ENCODE measurements at places on chromosomes 6 and 20.
A peak's percentile ranks its signal among the peaks of the same experiment; 100 is the strongest.

DNA sequence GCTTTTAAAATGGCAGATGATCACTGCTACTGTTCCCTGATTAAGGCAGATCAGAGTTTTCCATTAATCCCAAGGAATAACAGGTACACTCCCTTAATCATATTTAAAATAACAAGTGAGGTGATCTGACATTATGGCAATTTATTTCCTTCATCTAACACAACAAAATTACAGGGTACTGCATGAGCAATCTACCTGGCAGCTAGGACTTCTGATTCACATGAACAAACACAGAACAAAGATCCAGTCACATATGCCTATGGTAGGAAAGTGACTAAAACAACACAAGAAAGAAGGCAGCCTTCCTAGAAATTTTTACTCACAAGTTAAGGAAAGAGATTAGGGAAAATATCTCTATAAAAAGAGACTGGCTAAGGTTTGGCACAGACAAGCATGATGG is 33.2 kb downstream of the MAP7 start:
- no peak for DNase-seq

GRCh38 chr6:109121411-109121810 is 26.1 kb downstream of the CEP57L1 start:
- DNase-seq, result no peak

GRCh38 chr6:168838037-168838399 is 397.0 kb downstream of the SMOC2 start:
- no peak for DNase-seq

DNA sequence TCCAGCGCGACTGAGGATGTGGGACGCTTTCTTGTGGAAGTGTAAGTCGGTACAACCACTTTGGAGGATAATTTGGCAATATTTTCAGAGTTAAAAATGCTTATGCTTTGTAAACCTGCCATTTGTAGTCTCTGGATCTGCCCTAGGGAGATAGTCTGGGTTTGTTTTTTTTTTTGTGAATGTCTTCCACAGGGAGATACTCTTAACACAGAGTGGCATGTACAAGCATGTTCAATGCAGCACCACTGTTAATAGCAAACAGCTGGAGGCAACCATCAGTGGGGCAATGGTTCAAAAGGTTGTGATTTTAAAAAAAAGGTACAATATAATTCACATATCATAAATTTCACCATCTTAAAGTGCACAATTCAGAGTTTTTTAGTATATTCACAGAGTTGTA is 22.4 kb downstream of the SLC9A8 start:
- no peak for DNase-seq

- DNase-seq, result peak; percentile 62
Measured at GRCh38 chr6:26195376-26195923, 108.2 kb downstream of the HFE start.

- DNase-seq, result no peak
Measured at GRCh38 chr6:45472382-45472781, 94.6 kb upstream of the SUPT3H start.

DNA sequence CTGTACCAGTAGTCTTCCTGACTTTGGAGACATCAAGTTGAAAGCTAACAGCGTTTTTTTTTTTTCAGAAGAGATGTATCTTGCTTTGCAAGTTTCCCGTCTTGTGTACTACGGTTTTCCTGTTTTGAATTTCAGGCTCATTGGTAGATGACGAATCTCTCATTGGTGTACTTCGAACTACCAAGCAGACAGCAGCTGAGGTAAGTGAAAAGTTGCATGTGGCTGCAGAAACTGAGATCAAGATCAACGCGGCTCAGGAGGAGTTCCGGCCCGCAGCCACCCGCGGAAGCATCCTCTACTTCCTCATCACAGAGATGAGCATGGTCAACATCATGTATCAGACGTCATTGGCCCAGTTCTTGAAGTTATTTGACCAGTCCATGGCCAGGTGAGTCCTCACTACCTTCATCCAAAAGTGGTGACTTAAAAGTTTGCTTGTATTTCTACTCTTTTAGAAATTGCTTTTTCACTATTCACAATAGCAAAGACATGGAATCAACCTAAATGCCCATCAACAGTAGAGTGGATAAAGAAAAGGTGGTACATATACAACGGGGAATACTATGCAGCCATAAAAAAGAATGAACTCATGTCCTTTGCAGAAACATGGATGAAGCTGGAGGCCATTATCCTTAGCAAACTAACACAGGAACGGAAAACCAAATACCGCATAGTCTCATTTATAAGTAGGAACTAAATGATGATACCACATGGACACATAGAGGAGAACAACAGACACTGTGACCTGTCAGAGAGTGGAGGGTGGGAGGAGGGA is 110.6 kb upstream of the GLP1R start:
- DNase-seq, result no peak

DNA sequence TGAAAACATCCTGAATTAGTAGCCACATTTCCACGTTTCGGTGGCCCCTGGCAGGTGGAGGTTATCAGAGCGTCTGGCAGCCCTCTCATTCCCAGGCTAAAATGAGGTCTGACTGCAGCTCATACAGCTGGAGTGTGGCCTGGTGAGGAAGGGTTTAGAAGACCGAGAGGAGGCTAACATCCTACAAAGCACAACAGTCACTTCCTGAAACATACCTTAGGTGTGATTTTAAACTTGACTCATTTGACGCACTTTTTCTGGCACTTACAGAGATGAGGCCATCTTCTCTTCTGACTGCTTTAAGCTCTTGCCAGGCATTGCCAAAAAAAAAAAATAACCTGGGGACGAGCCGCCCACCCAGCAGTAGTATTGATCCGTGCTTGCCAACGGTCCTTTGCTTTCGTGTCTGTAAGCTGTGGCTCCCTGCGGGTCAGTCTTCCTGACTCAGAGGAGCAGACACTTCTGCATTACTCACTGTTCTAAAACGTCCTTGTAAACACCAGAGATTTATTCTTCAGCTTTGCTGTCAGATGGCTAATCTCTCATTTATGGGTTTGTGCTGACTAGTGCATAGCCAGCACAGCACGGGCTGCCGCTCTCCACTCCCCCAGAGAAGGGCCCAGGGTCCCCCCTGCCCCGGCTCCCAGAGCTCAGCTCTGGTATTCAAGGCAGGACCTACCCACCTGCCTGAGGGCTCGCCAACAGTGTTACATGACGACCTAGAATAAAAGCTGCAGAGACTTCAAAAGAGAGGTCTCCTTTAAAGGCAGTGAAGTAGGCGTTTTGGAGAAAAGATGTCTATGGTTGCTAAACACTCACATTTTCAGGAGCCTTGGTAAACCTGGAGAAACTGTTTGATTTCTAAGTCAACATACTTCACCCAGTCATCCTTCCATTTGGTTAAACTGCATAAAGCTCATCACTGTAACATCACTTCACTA is 78.5 kb upstream of the FRMD1 start:
- no peak for DNase-seq

DNA sequence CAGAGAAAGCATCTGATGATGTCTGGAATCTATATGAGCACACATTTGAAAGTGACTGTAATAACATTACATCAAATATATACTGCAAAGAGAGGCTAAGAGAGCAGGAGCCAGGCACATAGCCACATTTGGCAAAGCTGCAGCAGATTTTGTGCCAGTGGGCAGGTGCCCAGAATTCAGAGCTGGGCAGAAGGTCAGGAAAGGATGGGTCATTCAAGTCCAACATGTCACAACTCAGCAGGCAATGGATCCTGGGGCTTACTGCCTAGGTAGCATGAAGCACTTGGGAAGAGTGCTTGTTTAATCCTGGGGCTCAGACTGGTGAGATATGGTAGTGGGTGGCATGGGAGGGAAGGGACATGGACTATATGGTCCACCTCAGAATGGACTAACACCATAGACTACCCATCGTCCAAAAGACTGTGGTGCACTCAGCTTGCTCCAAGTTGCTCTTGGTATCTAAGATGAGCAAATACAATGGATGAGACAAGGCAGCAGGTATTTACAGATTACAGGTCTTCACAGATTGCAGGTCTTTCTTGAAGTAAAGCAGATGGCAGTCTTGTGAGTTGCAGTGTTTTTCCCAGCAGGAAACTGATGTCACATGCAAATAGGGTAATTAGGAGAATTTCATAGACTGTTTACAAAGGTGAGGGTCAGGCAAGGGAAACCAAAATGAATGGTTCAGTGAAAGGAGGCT is 31.2 kb upstream of the SHLD1 start:
- DNase-seq, result no peak

Measured in stimulated activated CD4-positive, alpha-beta T cell treated with anti-CD3 and anti-CD28 coated beads, Interleukin-15, amount 100 ng/mL, for 1 hour (primary cell).